Stimulated activated CD4-positive, alpha-beta T cell treated with anti-CD3 and anti-CD28 coated beads, Interleukin-15, amount 100 ng/mL, for 1 hour (primary cell): ENCODE measurements at places on chromosomes 7 and 10.

GRCh38 chr7:5649641-5650040 lies 131.8 kb downstream of the RNF216 start:
- no peak for DNase-seq

- DNase-seq = no peak
Observed at GRCh38 chr10:94344522-94345122, 18.1 kb downstream of the NOC3L start.

DNA sequence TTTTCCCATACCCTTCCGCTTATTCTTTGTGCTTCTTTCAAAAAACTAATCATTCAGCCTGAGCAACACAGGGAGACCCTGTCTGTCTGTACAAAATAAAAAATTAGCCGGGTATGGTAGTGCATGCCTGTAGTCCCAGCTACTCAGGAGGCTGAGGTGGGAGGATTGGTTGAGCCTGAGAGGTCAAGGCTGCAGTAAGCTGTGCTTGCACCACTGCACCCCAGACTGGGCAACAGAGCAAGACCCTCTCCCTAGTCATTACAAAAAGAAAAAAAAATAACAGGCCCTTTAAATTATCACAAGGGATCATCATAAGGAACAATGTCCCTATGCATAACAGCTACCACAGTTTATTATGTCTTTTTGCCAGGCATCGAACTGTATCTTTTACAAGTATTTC lies 119.6 kb downstream of the TRIM24 start:
- DNase-seq = no peak

GRCh38 chr7:148204639-148205304 lies 385.8 kb upstream of the C7orf33 start:
- DNase-seq = no peak

DNA sequence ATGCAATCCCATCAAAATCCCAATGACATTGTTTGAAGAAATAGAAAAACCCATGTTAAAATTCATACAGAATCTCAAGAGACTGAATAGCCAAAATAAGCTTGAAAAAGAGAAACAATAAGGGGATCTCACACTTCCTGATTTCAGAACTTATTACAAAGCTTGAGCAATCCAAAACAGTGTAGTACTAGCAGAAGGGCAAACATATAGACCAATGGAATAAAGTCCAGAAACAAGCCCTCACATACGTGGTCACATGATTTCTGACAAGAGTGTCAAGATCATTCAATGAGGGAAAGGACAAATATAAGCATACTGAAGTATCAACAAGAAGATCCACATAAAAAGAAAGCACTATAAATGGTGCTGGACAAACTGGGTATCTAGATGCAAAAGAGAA lies 31.9 kb downstream of the MICU1 start:
- no peak for DNase-seq

GRCh38 chr7:31362401-31362800 lies 21.9 kb upstream of the NEUROD6 start:
- DNase-seq = no peak

GRCh38 chr10:131553121-131553520 lies 241.6 kb upstream of the TCERG1L start:
- no peak for DNase-seq

- DNase-seq = no peak
Observed at GRCh38 chr7:151204383-151205032, 5.8 kb downstream of the H2BK1 start.

GRCh38 chr7:66946545-66946944 lies 25.5 kb downstream of the TMEM248 start:
- no peak for DNase-seq

- DNase-seq = no peak
Observed at GRCh38 chr7:95126053-95126709, 198.2 kb downstream of the PON1 start.
